Stimulated activated CD4-positive, alpha-beta T cell treated with anti-CD3 and anti-CD28 coated beads, Interleukin-12 subunit alpha, Interleukin-12 subunit beta, amount 100 ng/mL, for 48 hours (primary cell): ENCODE measurements at places on chromosomes 7 and 10.

- no peak for DNase-seq
Observed at GRCh38 chr10:107800061-107800460, 635.6 kb upstream of the SORCS1 start.

- no peak for DNase-seq
Observed at GRCh38 chr10:71899665-71900412, 48.8 kb upstream of the PSAP start.

DNA sequence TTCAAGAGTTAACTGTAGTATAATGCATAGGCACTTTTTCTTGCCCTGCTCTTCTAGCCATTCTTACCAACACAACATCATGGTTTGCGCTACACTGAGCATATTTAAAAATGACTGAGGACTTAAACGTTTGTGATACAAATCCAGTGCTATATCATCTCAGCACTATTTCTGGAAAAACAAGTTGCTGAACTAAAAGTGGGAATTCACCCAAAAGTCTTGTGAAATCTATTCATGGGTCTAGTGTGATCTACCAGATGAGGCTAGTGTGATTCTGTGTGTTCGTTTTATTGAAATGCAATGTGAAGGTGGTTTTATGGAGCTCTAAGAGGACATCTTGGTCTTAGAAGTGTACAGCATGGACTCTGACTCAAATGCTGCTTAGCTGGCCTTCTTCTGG lies 584.6 kb upstream of the POM121L12 start:
- DNase-seq: no peak

DNA sequence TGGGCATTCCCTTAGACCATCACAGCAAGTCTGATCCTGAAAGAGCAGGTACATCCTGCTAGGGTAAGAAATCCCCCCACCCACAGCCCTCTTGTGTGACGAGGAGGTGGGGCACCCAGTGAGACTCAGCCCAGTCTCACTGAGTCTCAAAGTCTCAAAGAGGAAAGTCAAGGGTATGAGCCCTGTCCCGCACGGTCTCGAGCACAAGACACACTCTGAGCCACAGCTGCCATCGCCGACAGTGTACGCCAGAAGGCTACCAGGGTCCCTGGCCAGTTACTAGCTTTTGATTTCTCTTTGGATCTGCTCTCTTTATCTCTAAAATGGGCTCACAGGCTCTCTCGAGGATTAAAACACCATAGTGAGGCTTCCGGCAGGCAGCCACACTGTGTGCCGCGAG lies 190.2 kb downstream of the TNS3 start:
- DNase-seq: no peak

- no peak for DNase-seq
Observed at GRCh38 chr7:38335128-38335491, 61.7 kb upstream of the TARP start.

DNA sequence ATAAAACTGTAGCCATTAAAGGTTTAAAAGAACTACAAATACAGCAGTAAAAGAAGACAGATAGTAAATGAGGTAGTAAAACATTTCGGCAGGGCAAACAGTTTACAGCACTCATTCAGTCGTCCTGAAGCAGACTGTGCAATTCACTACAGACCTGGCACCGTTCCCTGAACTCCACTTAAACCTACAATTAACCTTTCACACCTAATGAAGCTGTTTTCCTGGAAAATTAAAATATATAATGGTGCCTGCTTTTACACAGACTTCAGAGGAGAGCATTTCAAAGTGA lies 335.3 kb downstream of the GFRA1 start:
- no peak for DNase-seq

DNA sequence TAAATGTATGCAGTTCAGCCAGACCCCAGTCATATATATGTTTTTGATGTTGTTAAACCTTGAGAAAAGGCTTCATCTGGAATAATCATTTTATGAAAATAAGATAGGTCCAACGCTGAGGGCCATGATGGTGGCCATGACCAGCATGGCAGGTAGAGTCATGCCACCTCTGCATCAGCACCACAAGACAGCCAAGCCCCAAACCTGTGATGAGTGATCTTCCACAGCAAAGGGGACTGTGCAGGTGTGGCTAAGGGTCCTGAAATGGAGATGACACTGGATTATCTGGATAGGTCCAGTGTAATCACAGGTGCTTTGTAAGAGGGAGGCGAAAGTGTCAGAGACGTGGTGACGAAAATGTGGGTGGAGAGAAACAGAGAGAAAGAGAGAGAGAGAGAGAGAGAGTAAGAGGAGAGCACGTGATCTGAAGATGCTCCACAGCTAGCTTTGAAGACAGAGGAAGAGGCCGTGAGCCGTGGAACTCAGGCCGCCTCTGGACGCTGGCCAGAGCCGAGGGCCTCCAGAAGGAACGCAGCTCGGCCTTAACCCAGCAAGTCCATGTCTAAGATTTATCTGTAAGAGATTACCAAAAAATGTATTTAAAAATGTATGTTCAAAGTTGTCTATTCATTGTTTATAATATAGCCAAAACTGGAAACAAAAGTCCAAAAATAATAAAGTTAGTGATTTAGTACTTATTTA lies 304.4 kb upstream of the SHH start:
- no peak for DNase-seq

- DNase-seq: no peak
Observed at GRCh38 chr10:129955601-129956285, 8.3 kb downstream of the EBF3 start.

GRCh38 chr10:34024282-34024681 lies 689.8 kb upstream of the NRP1 start:
- DNase-seq: no peak

DNA sequence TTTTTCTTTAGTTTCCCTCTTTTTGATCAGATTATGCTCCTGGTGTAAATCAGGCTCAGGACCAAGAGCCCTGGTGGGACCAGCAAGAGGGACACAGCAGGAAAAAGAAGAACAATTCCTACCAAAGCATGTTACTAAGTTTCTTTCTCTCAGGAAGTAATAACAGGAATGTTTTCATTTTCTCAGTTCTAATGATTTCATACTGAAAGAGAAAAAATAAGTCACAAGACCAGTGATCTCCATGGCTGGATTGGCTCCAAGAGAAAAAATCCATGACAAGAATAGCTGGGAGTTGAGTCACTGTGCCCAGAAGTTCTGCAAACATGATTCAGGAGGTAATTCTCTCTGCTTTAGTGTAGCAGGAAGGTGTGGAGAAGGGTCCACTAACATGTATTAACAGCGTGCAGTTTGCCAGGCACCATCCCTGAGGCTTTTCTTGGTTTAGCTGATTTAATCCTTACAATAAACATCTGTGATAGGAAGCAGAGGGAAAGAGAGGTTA lies 23.8 kb upstream of the IFIT2 start:
- DNase-seq: no peak

GRCh38 chr7:25853314-25853713 lies 298.7 kb upstream of the NFE2L3 start:
- no peak for DNase-seq
